KBM-7 (cell line): ENCODE measurements at places on chromosomes 2 and 18.
A peak's percentile ranks its signal among the peaks of the same experiment; 100 is the strongest.

- DNase-seq: no peak
These were observed 50.2 kb downstream of the TGOLN2 start for GRCh38 chr2:85277416-85278158.

GRCh38 chr2:174066871-174067270 lies 101.7 kb upstream of the SP3 start:
- DNase-seq: no peak

DNA sequence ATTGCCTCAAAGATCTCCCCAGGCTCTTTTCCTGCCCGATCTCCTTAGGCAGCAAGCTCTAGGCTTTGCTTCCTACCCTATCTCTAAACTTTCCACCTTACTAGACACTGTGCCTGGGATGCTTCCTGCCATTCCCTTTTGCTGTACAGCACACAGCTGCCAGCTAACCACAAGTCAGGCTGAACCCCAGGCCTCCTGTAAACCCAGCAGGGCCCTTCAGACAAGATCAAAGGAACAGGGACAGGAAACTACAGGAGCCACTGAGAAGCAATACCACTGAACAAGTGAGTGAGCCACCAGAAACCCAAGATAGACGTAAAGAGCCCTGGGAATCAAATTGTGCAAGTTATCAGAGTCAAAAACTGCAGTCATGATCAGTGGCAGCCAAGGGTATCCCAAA lies 180.7 kb downstream of the SUCLG1 start:
- no peak for DNase-seq

- no peak for DNase-seq
These were observed 32.7 kb downstream of the CTLA4 start for GRCh38 chr2:203900253-203900652.

DNA sequence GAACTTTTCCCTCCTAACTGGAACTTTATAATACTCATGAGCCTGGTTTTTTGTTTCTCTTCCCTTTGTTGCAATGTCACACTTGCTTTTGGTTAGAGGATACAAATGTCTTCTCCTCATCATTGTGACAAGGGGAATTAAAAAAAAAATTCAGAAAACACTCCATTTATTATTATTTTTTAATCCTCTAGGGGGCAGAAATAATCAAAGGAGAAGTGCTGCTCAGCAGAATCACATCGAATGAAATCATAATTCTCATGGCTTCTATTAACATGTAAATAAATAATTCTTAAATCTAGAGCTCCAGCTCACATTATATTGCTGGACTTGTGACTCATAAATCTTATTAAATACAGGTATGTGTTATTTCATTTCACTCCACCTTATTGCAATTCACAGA lies 273.8 kb downstream of the TRIB2 start:
- DNase-seq: no peak

DNA sequence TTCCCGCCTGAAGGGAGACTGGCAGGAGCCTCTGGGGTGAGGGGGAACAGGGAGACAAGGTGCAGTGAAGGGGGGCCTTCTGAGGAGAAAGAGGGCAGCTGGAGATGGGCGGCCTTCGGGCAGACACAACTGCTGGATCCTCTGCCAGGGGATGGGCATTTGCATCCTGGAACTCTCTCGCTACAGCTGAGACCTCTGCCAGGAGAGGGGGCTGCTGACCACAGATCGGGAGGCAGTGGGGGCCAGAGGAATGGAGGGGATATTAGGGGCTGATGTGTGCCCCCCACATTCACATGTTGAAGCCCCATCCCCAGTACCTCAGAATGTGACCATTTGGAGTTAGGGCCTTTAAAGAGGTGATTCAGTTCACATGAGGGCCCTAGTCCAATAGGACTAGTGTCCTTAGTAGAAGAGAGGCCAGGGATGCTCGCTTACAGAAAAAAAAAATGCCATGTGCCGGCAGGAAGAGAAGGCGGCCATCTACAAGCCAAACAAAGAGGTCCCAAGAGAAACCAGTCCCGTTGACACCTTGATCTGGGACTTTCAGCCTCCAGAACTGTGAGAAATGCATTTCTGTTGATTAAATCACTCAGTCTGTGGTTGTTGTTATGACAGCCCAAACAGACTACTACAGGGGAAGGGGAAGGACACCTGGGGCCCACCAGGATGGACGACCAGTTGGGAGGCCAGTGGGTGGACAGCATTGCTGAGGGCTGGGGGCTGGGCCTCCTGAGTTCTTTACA lies 50.0 kb downstream of the TRABD2A start:
- no peak for DNase-seq

- no peak for DNase-seq
These were observed 32.6 kb upstream of the B3GNT2 start for GRCh38 chr2:62163106-62163831.

- DNase-seq: peak; percentile 46
These were observed 45.9 kb downstream of the ITPRID2 start for GRCh38 chr2:181937473-181937872.

DNA sequence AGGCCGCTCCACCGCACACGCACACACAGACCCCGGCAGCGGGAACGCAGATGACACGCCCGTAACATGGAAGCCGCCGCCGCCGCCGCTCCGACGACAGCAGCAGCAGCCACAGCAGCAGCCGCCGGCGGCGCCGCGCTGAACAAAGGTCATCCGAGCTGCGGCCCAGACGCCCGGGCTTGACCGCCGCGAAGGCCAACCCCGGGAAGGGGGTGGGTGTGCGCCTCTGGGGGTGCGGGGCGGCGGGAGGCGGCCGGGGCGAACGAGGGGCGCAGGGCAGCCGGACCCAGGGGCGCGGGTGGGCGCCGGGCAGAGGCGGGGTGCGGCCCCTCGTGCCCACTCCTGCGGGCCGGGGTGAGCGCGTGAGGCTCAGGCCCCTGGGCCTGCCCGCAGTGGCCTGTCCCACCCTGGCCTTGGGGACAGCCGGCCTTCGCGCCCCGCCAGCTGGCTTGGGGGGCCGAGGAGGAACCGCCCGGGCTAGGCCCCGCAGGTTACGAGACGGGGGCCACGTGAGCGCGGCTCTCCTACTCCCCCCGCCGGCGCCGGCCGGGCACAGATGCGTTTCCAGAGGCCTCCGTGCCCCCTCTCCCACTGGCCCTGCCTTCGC lies 1.0 kb upstream of the ZNF532 start:
- no peak for DNase-seq

DNA sequence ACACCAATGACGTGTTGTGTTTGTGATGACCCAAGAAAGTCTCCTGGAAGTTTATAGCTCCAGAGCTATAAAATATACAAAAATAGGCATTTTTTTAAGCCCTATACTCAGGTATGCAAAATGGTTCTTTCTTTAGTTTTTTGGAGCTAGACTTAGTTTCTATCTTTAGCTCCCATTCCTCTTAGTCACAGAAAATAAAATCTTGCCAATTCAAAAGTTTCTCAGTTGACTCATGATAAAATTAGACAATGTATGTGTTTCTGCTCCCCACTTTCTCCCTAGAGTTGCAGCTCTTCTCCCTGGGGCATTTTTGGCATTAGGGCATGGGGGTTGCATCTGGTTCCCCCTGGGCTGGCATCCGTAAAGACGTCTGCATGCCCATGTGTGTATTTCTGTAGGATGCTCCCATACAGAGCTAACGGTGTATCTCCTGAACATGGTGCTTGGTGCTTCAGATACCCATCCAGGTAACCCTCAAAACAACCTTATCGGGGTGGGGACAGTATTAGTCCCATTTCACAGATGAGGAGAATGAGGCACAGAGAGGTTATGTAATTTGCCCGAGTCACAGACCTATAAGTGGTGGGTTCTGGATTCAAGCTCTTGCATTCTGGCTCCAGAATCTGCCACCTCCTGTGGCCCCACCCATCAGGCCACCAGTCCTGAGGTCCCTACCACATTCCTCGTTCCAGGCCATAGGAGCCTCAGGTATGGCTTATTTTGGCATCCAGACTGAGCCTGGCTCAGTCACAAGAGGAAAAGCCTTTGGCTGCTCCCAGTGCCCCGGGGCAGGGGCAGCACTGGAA lies 43.1 kb upstream of the ASAP2 start:
- DNase-seq: no peak

DNA sequence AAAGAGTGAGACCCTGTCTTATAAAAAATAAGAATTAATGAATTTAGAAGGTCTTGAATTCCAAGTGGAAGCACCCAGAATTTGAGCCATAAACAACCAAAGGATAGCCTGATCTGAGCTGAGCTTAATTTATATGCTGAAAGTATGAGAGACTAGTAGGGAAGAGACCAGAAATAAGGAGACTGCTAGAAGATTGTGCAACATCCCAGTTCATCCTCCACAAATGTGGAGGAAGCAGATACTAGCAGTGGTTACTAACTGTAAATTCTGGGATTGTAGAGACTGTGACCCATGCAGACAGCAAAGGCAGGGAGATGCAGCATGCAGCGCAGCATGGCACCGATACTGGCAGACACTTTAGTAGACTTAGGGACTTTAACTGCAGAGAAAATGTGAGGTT lies 1.5 kb upstream of the SULT1C2 start:
- no peak for DNase-seq

DNA sequence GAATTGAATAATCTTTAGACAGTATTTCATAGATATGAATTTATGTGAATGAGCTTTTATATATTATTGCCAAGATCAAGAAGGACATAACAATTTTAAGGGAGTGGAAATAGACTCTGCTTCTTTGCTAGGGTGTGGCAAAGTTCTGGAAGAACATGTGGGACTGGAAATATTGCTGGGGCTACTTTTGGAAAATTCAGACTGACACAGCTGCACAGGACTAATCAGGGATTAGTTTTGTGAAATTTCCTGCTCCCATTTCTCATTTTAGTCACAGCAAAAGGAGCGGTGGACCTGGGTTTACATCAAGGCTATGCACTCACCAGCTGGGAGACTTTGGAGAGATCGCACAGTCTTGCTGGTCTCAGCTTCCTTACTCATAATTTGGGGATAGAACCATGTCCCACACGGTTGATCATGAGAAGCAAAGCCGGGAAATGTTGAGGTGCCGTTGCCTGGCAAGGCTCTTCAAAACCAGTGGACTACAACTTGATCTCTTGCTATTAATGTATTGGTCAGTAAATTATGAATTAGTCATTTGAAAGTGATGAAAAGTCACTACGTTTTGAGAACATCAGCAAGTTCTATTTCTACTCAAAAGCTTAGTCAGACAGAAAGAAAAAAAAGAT lies 42.4 kb downstream of the IL1RL2 start:
- DNase-seq: no peak

- peak; percentile 2 for DNase-seq
These were observed 1377.0 kb downstream of the SUCLG1 start for GRCh38 chr2:83081826-83082690.

GRCh38 chr2:113920996-113921395 lies 31.1 kb downstream of the ACTR3 start:
- DNase-seq: no peak

DNA sequence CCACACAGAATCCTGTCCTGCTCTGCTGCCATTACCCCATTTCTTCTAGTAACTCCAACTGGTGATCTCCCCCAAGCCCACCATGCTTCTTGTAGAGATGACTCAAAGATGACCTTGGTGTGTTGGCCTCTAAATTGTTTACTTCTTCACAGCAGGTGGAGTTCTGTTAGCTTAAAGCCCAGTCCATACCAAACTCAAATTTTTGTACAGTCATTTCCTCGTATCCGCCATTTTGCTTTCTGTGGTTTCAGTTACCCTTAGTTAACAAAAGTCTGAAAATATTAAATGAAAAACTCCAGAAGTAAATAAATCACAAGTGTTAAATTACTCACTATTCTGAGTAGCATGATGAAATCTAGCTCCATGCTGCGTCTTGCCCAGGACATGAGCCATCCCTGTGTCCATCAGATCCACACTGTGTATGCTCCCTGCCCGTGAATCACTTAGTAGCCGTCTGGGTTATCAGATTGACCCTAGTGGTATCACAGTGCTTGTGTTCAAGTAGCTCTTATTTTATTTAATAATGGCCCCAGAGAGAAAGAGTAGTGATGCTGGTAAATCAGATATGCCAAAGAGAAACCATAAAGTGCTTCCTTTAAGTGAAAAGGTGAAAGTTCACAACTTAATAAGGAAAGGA lies 133.3 kb upstream of the NOL4 start:
- DNase-seq: no peak

- peak; percentile 84 for DNase-seq
These were observed 37.7 kb upstream of the MAT2A start for GRCh38 chr2:85501248-85501647.

GRCh38 chr2:195995499-195995898 lies 73.1 kb downstream of the DNAH7 start:
- no peak for DNase-seq

- no peak for DNase-seq
These were observed 334.1 kb upstream of the MYT1L start for GRCh38 chr2:2664989-2665833.

DNA sequence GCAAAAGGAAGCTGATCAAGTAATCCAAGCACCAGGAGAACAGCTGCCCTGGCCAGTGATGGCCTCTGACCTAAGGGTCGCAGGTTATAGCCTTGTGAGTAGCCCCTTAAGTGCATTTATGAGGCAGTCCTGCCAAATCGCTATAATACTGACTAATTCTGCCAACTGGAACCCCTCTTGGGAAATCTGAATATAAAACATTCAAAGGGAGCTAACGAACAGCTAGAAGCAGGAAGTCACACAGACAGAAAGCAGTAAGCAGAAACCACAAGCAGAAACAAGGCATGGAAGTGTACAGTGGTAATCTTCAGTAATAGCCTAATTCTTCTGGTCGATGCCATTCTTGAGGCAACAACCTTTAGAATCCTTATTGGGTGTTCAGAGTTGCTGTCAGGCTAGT lies 521.3 kb downstream of the METTL4 start:
- no peak for DNase-seq

DNA sequence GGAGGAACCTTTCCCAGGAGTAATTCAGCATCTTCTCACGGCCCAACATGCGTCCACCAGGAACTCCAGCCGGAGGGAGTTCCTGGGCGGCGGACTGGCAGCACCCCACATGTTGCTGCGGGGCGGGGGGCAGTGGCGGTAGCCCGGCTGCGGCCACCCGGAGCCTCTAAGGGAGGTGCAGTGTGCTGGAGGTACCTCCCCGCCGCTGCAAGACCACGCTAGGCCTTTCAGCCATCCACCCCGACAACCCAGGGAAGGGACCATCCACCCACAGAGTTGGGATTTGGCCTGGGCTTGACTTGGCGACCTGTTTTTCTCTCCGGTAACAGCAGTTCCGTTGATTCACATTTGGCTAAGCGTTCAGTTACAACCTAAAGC lies 625 bp downstream of the LYPD6 start:
- DNase-seq: no peak
